ENCODE measurements at places on chromosomes 12 and 14. TPM values are rescaled to one million over a fixed set of nuclear protein-coding genes. Genes with fewer than 3 reads are reported as not detected.

GRCh38 chr12:93226361-93226760, 151.4 kb upstream of the NUDT4 start:
- no peak for DNase-seq

DNA sequence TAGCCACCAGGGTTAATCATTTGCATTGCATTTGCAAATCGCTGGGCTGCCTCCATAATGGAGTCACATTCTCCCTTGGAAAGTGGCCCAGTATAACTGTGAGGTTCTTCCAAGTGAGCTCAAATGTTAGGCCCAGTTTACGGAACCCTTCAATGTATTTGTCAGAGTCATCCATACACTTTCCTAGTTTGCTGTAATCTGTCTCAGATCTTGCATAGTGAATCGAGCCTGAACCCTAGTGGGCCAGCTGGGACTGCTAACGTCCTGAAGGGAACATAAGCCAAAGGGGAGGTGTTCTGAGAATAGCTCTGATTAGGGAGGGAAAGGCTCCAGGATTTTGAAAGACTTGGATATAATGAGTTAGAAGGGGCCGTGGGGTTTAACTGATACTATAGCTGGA, 406.3 kb downstream of the SLC6A15 start:
- no peak for DNase-seq

- DNase-seq = peak; percentile 62
Measured at GRCh38 chr12:1573960-1574864, 20.2 kb downstream of the FBXL14 start.

DNA sequence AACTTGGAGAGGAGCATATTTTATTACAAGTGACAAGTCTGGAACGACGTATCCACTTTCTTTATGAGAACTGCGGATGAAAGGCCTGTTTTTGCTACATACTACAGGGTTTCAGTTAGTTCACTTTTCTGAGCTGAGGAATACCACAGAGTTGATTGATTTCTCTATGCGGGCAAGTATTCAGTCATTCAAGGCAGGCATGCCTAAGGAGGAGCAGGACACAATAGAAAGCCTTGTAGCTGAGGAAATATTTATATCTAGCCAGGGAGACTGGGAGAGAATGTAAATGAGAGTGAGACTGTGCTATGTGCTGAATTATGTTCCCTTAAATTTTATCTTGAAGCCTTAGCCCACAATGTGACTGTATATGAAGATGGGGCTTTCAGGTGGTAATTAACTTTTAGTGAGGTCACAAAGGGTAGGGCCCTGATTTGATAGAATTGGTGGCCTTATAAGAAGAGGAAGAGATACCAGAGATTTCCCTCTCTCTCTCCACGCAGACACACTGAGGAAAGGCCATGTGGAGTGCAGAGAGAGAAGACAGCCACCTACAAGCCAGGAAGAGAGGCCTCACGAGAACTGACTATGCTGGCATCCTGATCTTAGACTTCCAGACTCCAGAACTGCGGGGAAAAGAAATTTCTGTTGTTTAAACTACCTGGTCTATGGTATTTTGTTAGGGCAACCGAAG, 459.0 kb upstream of the ATP2B1 start:
- no peak for DNase-seq

DNA sequence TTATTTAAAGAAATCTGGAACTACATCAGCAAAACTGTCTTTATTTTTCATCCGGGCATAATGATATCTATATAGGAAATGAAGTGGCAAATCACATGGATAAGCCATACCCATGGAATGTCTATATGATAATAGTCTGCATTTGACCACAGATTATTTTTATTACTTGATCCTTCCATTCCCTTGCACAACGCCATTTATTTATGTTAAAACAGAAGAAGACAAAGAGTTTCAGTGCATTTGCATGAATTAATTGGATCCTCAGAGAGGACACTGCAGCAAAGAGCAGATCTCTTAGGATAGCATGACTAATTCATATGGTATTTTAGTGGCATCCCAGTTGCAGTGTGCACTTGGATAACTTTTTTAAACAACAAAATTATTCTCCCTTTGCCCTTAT, 345.0 kb downstream of the CCDC91 start:
- no peak for DNase-seq

DNA sequence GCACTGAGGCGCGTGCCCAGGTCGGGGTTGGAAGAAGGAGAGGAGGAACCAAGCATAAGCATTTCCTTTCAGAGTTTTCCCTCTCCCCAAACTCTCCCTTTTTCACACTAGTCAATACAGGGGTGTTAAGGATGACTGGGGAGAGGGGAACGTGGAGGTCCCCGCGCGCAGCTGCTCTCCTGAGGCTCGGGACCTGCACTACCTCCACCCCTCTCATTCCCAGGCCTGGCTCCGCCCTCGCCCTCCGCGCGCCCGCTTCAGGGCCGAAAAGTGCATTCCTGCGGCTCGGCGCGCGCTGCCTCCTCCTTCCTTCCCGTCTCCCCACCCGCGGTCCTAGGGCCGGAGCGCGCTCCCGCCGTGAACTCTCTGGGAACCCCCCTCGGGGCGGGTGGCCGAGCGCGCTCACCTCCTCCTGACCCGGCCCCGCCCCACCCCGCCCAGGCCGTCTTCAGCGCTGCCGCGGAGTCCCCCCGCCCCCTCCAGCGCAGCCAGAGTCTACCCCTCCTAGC, 11.3 kb downstream of the RARG start:
- peak; percentile 100 for DNase-seq

GRCh38 chr12:110183386-110183785, 59.2 kb downstream of the IFT81 start:
- no peak for DNase-seq

DNA sequence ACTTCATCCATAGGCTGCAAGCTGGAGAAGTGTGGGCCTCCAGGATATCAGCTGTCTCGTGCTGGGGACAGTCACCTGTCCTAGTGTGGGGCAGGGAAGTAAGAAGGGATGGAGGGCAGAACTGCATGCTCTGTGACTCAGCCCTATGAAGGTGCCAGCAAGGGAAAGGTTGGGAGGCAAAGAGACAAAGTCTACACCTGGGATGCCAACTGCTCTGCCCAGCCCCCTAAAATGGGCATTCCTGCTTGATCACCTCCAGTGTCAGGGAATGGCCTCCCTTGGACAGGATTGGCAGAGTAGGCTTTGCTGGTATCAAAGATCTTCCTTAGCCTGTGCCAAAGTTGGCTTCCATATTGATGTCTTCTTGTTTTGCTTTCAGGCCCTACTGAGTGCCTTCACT, 335.0 kb downstream of the BCL11B start:
- DNase-seq = no peak

GRCh38 chr12:42190376-42190775, 45.7 kb upstream of the GXYLT1 start:
- DNase-seq = no peak

- no peak for DNase-seq
Measured at GRCh38 chr12:131348646-131349045, 362.2 kb upstream of the SFSWAP start.

- DNase-seq = no peak
Measured at GRCh38 chr12:65941388-65941787, 117.1 kb downstream of the HMGA2 start.

DNA sequence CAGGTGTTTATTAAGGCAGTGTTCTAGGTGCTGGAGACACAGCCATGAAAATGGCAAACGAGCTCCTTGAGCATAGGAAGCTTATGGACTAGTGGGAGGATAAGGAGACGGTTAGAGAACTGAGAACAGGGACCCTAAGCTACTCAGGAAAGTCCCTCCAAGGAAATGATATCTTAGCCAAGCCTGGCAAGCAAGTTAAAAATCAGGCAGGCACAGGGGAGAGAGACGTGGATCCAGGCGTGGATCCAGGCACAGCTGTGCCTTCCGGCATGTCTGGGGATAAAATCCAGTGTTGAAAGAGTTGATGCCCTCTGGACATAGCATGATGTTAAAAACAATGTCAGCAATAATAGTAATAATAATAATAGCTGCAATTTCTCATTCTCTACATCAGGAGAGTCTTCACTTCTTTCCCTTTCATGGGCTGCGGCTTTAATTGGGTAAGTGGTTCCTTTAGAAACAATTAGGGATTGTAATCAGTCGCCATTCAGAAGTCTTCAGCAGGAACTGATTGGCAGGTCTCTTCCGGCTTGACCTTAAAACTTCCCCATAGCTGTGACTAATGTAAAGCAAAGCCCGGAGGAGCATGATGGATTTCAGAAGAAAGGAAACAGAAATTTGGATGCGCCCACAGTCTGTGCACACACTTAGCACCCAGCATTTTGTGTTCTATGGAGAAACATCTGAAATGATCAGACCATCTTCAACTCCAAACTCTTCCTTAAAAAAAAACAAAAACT, 230.2 kb downstream of the SLC41A2 start:
- no peak for DNase-seq

GRCh38 chr12:65327207-65328076, 49.0 kb downstream of the MSRB3 start:
- no peak for DNase-seq

DNA sequence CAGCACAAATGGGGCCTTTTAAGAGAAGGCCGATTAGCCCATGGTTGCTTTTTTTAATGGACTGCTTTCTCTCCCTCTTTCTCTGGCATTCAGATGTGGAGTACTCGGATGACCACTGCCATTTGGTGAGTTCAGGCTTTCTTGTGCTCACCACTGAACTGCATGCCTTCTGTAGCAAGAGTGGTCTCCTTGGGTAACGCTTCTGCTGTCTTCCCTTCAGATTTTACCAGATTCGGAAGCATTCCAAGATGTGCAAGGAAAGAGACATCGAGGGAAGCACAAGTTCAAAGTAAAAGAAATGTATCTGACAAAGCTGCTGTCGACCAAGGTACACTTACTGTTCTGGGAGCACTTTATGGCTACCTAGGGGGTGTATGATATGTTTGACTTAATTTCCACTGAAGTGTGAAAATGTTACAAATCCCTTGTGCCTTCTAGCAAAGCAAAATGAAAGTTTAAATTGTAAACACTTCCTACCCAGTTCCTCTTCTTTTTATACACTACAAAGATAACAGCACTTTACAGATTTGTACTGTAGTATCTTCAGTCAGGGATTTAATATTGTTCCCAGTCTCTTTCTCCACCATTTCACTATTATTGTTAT, 148.8 kb downstream of the PLXNC1 start:
- no peak for DNase-seq

GRCh38 chr14:68473794-68474193, 319.1 kb downstream of the ZFP36L1 start:
- no peak for DNase-seq

GRCh38 chr12:6813363-6813762, 8.3 kb upstream of the GPR162 start:
- DNase-seq = peak; percentile 11

DNA sequence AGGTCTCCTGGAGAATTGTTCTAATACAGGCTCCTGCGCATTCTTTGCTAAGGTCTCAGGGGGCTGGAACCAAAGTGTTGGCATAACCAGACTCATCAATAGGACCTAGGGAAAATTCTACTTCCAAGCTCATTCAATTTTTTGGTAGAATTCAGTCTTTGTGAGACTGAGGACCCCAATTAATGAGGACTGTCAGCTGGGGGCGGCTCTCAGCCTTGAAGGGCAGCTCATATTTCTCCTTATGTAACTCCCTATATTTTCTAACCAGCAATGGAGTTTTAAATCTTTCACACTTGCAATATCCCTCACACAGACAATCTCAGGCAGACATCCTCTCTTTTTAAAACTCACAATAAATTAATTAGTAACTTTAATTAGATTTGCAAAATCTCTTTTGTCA, 476.4 kb upstream of the LRFN5 start:
- no peak for DNase-seq

DNA sequence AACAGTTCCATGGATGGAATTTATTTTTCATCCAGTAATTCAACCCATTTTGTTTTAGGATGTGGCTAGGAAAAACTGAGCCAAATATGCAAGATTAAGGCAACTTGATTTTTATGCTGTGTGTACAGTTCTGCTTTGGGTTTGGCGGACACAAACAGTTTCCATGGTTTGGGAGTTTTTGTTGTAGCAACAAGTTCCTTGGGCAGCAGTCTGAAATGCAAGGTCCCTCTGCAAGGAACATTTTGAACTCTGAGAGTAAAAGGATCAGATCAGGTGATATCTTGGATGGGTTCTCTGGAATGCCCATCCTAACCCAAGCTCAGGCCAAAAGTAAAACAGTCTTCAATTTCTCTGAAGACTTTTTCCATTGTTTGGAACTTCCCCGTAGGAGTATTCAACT, 161.2 kb downstream of the TMX1 start:
- no peak for DNase-seq

DNA sequence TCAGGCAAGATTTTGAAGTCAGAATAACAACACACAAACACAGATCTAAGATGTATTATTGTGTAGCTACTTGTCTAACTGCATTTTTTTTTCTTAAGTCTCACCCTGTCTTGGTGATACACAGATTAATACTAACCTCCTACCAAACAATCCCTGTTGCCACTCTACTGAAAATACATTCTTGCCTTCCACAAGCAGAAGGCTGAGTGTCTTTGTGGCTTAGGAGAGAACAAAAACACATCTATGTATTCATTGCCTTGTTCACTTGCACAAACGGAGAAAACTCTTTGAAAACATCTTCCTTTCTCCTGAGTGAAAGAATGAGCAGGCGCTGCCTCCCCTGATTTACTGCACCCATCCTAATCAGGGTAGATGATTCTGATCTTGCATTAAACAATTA, 642.2 kb downstream of the DIO2 start:
- no peak for DNase-seq

GRCh38 chr14:74065746-74066575, 18.3 kb downstream of the ALDH6A1 start:
- peak; percentile 53 for DNase-seq

DNA sequence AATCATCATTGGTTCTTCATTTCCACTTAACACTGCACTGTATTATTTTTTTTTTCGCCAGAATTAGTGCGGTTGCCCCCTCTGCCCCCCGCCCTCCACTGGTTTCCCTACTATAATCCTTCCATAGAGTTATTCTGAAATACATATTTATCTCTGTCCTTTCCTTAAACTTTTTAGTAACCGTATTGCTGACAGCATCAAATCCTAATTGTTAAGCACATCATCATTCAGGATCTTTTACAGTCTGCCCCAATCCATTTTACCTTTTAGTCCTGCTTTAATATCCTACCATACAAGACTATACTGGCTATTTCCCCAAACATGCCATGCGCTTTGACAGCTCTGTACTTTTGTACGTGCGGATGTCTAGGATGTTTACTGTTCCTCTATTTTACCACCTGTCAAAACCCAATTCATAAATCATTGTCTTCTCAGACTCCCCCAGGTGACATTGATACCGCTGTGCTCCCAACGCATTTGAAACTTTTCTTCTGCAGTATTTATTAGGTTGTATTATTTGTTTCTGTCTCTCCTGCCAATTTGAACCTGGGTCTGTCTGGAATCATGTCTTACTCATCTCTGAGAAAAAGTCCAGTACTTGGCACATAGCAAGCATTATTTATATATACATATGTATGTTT, 1.0 kb downstream of the FGFR1OP2 start:
- DNase-seq = peak; percentile 74

- no peak for DNase-seq
Measured at GRCh38 chr12:121217761-121218160, 7.8 kb downstream of the P2RX4 start.

- peak; percentile 79 for DNase-seq
Measured at GRCh38 chr14:93023039-93023438, 92.7 kb downstream of the ITPK1 start.

Gene C12orf50
- total RNA-seq = not detected

Gene BMAL2
- total RNA-seq = 21.7 TPM

Gene HHIPL1
- total RNA-seq = 12.3 TPM

Gene RASSF3
- 12.7 TPM for total RNA-seq

Gene CLEC1A
- under 0.01 TPM for total RNA-seq

Gene KRT6C
- not detected for total RNA-seq

Gene SERPINA5
- total RNA-seq = 0.36 TPM

Gene PLCZ1
- not detected for total RNA-seq

Gene CDH24
- 3.3 TPM for total RNA-seq

Gene NEUROD4
- not detected for total RNA-seq

Gene FAM90A1
- total RNA-seq = not detected

Gene SPX
- total RNA-seq = 2.9 TPM

Gene HOTAIR
- total RNA-seq = 1.2 TPM

Gene FZD10
- not detected for total RNA-seq
